ENCODE measurements at places on chromosomes 16 and 17.
A peak's percentile ranks its signal among the peaks of the same experiment; 100 is the strongest.

GRCh38 chr17:50182783-50183420 is 17.1 kb downstream of the SGCA start:
- no peak for DNase-seq

DNA sequence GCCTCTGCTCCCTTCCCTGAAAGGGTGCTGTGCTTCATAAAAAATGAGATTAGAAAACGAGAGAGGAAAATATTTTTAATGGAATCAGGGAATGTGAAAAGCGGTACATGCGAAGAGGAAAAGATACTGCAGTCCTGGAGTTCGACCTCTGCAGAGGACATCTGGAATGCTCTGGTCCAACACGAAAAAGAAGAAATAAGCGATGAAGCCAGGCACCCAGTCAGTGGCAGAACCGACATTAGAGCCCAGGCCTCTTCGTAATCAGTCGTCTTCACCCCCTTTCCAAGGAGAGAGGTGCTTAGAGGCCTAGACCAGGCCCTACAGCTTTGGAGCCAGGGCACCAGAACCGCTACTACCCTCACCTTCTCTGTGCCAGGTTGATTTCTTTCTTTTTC is 459 bp upstream of the MARCHF10 start:
- DNase-seq = no peak

- peak; percentile 88 for DNase-seq
Observed at GRCh38 chr17:7834542-7834956, 532 bp downstream of the KDM6B start.

GRCh38 chr17:3157218-3157617 is 29.9 kb upstream of the OR1G1 start:
- peak; percentile 35 for DNase-seq

DNA sequence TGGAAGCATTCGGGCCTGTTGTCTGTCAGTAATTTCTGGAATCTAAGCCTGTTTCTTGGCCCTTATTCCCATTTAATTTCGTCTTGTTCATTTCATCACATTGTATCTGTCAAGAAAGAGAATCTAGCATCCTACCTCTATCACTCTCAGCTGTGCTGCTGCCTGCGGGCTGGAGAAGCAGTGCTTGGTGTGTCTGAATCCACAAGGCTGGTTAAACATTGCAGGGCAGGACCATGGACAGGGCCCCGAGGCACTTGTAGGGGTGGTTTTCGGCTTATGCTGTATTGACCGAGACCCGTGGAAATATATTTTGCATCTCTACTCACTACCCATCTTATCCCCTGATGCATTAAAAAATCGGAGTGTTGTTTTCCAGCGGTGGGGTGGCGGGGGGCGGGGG is 3.1 kb downstream of the RAB11FIP4 start:
- peak; percentile 54 for DNase-seq

GRCh38 chr17:47649972-47650524 is 329 bp downstream of the KPNB1 start:
- DNase-seq = no peak

DNA sequence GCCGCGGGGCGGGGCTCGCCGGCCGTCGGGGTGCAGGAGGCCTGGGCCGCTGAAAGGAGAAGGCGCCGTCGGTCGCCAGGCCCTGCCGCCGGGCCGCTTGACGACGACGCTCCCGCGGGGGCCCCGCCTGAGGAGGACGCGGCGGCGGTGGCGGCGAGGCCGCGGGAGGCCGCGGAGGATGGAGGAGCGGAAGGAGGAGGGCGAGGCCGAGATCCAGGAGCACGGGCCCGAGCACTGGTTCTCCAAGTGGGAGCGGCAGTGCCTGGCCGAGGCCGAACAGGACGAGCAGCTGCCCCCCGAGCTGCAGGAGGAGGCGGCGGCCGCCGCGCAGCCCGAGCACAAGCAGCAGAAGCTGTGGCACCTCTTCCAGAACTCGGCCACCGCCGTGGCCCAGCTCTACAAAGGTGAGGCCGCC is 430 bp downstream of the HAPSTR1 start:
- peak; percentile 54 for DNase-seq

DNA sequence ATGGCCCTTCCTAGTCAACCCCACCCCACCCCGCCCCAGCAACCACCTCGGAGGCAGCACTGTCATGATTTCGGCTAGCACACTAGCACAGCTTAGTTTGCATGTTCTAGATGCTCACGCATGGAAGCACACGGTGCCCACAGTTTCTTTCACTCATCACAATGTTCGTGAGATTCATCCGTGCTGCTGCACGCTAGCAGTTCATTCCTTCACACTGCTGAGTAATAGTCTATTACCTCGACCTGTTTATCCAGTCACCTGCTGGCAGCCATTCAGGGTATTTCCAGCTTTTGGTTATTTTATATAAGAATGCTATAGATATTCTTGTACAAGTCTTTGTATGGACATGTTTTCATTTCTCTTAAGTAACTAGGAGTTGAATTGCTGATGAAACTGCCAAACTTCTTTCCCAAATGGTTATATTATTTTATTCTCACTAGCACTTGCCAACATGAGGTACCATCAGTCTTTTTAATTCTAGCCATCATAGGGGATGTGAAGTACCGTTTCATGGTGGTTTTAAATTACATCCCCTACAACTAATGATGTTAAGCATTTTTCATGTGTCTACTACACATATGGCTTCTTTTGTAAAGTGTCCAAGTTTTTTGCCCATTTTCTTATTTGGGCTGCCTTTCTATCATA is 75.7 kb downstream of the CYTH1 start:
- DNase-seq = no peak

GRCh38 chr16:84286578-84287240 is 8.0 kb upstream of the WFDC1 start:
- no peak for DNase-seq

GRCh38 chr16:78195797-78196196 is 96.3 kb downstream of the WWOX start:
- no peak for DNase-seq

DNA sequence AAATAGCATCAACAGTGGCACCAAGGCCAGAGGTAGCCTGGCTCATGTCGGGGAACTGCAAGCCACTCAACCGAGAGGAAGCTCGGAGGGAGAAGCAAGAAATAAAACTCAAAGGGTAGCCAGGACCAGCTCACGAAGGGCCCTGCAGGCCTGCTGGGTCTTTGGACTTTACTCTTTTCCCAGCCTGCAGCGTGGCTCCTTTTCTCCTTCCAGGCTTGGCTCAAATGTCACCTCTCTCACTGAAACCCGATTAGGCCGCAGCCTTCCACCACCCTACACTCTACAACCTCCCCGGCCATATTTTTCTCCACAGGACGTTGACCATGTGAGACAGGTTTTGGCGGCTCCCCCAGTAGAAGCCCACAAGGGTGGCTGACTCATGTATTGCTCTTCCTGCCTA is 38.1 kb downstream of the CALB2 start:
- no peak for DNase-seq

DNA sequence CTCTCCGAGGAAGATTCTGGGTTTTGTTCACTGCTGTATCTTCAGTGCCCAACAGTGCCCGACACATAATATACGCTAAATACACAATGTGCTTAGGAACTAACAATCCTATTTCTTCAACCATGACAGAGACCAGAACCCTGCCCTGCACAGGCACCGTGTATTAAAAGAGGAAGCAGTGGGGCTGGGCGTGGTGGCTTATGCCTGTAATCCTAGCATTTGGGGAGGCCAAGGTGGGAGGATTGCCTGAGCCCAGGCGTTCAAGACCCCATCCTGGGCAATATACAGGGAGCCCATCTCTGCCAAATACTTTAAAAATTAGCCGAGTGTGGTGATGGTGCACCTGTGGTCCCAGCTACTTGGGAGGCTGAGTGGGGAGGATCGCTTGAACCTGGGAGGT is 19.3 kb downstream of the ARL2BP start:
- no peak for DNase-seq

- no peak for DNase-seq
Observed at GRCh38 chr16:58236831-58237230, 38.9 kb upstream of the CSNK2A2 start.

- DNase-seq = no peak
Observed at GRCh38 chr16:17313085-17313611, 157.6 kb downstream of the XYLT1 start.

DNA sequence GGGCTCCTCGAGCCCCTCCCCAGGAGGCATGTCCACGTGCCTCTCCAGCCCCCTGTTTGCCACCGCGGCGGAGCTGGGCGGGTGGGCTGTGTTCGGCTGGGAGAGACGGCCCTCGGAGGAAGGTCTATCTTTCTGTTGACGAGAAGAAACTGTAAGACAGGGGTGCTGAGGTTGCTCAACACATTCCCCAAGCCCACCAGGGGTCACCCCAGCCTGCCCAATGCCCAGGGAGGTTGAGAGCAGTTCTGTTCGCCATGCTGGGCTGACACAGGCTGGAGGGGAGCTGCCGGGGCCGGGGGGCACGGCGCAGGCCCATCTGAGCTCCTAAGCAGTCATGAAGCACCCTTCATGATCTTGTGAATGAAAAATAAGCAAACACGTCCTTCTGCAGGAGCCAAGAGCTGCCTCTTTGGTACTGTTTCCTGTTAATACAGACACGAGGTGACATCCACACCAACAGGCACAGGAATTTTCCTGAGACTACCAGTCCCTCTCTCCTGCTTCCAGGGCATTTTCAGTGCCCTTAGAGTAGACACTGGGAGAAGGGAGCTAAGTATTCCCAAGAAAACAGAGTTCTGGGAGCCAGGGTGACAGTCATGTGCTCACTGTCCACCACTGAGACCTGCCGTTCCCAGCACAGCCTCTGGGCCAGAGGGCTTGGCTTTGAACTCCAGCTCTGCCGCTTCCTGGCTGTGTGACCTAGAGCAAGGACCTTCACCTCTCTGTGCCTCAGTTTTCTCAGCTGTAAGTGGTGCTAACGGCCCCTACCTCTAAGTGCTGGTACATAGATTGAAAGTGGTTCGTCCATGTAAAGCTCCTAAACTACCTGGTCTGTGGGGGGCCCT is 9.2 kb downstream of the UBALD2 start:
- DNase-seq = no peak

GRCh38 chr17:50565402-50566350 is 5.2 kb downstream of the CACNA1G start:
- no peak for DNase-seq

GRCh38 chr16:8796469-8797363 is 723 bp downstream of the TMEM186 start:
- DNase-seq = peak; percentile 2
